ENCODE measurements at places on chromosomes 4 and X.

DNA sequence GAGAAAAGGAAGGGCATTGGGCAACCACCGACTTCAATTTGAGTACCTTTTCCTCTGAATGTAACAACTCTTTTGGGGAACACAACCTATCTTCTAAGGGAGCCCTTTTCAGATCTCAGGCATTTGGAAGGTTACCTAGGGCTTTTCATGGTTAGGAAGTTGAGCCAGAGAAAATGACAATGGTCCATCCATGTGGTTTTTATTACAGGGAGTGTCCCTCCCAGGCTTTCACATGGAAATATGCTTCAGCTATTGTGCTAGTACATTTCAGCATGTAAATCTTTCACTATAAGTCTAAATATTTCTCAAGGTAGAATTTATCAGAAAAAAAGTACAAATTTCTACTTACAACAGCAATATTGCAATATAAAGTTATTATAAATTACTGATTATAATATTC, 259.8 kb downstream of the IQCM start:
- DNase-seq = no peak

DNA sequence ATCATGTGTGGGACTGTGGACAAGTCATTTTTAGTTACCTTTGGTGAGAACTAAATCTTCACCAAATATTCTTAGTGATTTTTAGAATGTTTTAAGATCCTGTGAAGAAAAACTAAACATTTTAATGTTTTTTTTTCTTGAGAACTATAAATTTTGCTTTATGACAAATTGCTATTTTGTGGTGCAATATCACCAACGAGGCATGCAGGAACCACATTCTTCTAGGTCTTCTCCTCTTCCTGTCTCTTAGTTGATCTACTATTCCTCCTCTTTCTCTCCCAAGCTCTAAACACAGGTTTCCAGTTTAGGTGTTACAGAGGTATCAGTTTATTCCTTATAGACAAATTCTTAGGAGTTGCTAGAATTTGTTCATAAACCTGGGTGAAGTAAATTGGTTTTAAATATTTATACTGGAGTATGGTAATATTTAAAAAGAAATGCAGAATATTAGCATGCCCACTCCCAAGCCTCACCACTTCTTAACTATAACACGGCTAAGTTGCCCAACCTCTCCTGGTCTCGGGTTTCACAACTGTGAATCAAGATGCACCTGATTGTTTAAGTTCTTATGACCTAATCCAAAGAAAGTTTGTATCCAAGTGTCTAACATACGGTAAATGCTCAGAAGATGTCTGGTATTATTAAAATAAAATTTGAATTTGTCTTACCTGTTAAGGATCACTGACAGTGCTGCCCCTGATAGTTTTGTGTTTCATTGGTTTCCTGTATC, 56.5 kb upstream of the CLNK start:
- DNase-seq = no peak

GRCh38 chrX:39149761-39150160, 348.5 kb downstream of the MID1IP1 start:
- peak; percentile 76 for DNase-seq

DNA sequence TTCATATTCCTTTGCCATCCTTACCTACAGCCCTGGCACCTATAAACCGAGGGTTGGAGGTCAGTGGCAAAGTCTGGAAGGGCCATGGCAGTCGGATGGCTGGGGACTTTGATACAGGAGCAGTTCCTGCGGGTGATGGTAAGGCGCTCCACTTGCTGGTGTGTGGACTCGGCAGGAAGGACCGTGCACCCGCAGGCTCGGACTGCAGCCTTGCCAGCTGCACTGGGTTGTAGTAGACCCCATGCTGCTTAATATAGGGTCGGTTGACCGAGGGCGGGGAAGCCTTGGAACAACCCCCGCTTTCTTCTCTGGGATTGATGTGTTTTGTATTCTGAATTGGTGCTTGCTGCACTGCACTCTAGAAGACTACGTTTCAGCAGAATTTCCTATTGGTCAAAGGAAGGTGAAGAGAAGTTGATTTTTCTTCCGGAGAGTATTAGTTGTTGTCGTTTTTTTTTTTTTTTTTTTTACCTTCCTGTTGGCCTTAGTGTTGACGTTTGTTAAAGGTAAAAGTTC, 638 bp downstream of the BLTP1 start:
- peak; percentile 73 for DNase-seq

- DNase-seq = no peak
Measured at GRCh38 chrX:54826598-54826997, 19.1 kb downstream of the MAGED2 start.

- no peak for DNase-seq
Measured at GRCh38 chrX:100356351-100356896, 53.6 kb downstream of the PCDH19 start.

- DNase-seq = no peak
Measured at GRCh38 chrX:154419189-154419588, 7.8 kb downstream of the TAFAZZIN start.

DNA sequence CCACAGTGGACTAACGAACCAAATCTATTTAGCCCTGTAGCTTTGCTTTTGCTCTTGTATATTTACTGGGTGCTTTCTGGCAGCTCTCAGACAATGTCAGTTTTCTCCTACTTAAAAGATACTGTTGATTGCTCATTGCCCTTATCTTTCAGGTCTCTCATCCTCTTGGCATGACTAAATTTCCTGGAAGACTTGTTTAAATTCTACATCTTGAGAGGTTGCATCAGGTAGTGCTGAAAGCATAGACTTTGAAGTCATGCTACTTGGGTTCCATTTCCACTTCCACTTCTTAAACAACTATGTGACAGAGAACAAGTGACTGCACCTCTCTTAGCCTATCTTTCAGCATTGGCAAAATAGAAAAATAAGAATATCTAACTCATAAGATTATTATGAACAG, 8.4 kb downstream of the TDO2 start:
- DNase-seq = no peak

DNA sequence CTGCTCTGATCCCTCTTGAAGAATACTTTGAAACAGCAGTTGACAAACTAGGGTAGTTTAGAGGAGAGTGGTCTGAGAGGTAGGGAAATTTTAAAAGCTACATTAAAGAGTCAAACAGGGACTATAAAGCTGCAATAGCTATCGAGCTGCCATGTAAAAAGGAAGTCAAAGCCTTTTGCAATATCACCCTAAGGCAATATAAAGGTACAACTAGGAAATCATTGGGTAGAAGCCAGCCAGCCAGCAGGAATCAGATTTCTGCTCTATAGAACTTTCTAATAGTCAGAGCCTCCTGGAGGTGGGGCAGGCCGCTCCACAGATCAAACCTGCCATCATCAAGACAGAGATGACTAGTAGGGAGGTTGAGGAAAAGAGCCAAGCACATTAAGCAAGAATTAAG, 15.2 kb upstream of the PHOX2B start:
- no peak for DNase-seq

DNA sequence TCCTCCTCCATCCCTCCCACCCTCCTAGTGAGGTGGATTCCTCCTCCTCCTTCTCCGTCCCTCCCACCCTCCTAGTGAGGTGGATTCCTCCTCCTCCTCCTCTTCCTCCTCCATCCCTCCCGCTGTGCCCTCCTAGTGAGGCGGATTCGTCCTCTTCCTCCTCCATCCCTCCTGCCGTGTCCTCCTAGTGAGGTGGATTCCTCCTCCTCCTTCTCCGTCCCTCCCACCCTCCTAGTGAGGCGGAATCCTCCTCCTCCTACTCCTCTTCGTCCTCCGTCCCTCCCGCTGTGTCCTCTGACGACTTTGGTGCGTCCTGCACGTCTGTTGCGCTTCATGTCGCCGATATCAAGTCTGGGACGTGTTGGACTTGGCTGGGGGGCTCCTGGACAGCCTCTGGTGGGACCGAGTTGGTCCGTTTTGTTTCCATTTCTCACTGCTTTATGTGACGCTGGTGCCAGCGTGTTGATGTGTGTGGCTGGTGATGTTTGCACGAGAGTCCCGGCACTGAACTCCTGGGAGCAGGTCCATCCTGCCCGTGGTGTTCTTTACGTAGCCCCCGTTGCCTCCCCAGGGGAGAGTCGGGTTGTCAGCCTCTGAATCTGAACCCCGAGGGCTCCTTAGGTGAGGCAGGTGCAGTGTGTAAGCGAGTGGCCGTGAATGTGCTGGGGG, 5.4 kb downstream of the AKAP17A start:
- DNase-seq = no peak

GRCh38 chr4:99156992-99157391, 12.9 kb upstream of the ADH4 start:
- DNase-seq = no peak

DNA sequence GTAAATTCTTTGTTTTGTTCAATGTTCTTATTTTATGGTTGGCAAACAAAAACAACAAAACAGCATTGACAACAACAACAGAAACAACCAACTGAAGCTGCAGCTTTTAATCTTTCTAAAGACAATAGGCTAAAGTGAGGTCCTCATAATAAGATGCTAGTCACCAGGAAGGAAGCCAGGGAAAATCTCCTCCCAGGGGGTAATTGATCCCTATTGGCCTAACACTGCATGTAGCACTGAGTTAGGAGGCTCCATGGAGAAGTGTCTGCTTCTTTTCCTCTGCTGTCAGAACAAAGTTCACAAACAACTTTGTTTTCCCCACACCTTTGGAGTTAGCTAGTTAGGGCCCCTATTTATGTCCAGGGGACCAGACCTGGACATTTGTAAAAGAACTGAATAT, 4.7 kb upstream of the LRAT start:
- no peak for DNase-seq

- no peak for DNase-seq
Measured at GRCh38 chr4:55910140-55910539, 38.6 kb upstream of the CEP135 start.

DNA sequence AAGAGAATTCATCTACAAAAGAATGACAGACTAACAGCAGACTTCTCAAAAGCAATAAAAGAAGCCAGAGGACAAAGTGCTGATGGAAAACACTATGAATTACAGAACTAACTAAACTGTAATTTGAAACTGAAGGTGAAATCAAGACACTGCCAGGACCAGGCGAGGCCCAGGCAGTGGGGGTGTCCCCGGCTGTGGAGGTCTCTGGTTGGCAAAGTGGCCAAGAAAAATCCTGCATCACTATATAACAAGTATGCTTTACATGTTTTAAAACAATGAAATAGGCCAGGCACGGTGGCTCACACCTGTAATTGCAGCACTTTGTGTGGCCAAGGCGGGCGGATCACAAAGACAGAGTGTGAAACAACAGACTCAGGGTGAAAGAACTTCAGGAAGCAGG, 32.9 kb downstream of the CHM start:
- no peak for DNase-seq

DNA sequence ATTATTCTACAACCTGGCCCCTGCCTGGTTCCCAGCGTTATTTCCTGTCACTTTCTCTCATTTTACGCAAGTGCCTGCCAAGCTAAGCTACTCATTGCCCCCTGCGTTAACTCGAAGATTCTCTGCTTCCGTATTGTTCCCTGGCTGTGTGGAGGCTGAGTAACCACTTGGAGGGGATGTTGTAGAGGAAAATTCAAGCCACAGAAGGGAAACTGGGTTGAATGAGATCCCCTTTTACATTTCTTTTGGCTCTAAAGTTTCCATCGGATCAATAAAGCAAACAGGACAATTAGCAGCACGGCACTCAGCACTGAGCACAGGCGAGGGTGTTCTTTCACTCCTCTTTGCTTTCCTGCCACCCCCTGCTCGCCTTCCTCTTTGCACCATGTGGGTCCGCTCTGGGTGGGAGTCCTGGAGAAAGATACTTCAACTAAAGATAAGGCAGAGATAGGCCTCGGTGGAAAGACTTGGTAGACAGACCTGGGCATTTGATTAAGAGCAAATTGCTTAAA, 4.2 kb upstream of the TMSB4X start:
- peak; percentile 48 for DNase-seq

GRCh38 chrX:13742397-13743176, 8.0 kb downstream of the OFD1 start:
- no peak for DNase-seq

- DNase-seq = no peak
Measured at GRCh38 chr4:124939908-124940307, 227.4 kb upstream of the ANKRD50 start.

- no peak for DNase-seq
Measured at GRCh38 chr4:21001490-21001889, 301.2 kb downstream of the PACRGL start.

DNA sequence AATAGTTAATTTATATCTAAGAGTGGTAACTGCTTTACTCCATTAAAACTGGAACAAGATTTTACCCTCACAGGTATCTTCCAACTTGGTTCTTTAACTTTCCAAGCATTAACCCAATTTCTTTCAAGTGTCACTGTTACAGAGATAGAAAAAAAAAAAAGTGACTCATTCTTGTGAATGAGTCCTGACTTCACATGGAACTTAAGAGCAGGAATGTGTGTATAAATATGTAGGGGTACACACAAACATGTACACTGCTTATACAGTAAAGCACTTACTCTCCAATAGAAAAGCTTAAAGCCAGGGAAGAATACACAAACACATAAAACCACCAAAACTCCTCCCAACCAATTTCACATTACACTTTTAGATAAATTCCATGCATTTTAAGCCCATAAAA, 38.8 kb downstream of the TAPT1 start:
- DNase-seq = no peak

DNA sequence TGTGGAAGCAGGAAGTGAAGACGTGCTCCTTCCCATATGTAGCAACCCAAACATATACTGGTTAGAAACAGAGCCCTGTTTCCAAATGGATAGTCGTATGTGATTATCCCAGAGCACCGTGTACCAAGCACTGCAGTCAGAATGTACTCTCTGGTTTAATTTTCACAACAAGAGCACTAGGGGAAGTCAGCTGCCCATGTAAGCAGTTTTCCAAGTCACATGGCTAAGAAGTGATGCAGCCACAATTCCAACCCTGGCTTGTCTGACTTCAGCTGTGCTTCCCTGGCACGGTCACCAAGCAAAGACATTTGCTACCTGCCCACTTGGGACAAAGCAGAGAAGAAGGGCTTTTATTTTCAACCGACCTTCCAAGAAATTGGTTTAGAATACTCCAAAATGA, 28.2 kb upstream of the CEP135 start:
- DNase-seq = no peak

GRCh38 chrX:54866609-54867008, 54.0 kb upstream of the TRO start:
- DNase-seq = no peak

GRCh38 chr4:15245006-15245530, 182.8 kb upstream of the C1QTNF7 start:
- no peak for DNase-seq

DNA sequence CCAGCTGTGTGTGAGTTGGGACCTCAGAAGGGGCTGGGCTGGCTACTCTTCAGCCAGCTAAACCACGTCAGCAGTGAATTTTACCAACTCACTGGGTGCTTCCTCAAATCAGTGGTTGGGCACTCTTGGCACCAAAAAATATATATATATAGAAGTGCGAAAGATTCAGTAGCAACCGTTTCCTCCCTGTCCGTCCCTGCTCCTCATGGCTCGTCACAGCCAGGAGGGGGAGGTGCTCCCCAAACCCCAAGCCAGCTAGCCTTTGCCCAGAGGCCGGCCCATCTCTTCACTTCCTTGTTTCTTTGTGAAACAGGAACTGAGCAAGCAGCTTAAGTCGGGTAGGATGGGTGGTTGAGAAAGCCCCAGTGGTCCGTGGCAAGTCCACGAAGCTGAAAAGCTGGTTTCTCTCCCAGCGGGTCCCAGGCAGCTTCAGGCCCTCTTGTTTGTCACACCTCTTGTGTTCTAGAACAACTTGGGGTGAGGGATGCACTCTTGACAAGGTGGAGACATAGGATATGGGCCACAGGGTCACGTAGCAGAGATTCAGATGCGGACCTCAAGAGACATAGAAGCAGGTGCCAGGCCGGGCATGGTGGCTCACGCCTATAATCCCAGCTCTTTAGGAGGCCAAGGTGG, 6.8 kb upstream of the SASH3 start:
- no peak for DNase-seq

GRCh38 chr4:102867278-102868152, 1.3 kb upstream of the CISD2 start:
- no peak for DNase-seq

All from right forelimb (tissue), 1 donor.